ENCODE measurements at places on chromosomes 2 and 18.

GRCh38 chr2:26168785-26169184 is 4.1 kb upstream of the GAREM2 start:
- DNase-seq, result no peak

DNA sequence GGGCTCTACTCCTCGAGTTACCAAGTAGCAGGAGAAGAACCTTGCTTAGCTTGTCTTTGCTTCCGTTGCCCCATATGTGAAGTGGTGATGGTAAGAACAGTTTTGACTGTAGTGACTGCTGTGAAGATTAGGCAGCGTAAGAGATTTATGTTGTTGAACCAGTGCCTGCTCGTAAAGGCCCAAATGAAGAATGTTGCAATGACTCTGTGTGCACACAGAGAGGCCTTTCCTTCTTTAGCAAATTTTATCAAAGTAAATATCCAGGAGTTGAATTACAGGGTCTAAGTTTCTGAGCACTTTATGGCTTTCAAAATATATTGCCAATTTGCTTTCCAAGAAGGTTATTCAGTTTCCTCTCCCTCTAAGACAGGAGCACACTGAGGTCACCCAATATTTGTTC is 14.5 kb downstream of the NTSR2 start:
- no peak for DNase-seq

- DNase-seq, result no peak
Measured at GRCh38 chr2:56287974-56288373, 104.2 kb downstream of the CCDC85A start.

DNA sequence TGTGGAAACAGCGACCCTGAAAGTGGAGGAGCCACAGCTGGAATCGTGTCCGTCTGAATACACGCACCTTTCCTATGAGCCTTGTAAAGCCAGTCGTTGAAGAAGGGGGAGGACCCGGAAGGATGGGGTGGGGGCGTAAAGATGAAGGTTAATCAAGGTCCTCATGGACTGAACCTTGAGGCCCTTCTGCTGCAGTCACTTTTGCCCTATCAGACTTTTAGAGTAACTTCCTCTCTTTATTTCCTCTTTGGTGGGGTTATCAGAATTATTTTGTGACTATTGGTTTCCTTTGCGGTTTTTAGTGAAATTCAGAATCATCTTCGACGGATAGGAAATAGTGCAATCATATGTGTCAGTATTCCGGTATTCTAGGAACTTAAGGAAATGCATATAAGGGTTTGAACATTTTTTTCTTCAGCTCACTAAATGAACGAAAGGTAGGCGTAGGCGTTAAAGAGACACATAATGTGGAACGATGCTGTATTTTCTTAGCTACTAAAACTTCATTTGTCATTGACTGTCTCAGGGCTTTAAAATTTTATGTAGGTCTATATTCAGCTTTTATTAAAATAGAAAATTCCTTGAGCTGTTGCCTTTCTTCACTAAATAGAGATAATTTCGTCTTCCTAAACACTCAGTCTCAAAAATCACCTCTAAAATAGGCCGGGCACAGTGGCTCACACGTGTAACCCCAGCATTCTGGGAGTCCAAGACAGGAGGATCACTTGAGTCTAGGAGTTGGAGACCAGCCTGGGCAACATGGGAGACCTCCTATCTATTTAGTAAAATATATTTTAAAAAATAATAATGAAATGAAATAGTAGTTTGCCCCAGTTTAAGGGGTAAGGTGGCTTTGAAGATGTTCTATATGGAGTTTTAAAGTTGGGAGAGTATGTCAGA is 1.4 kb upstream of the YES1 start:
- no peak for DNase-seq

DNA sequence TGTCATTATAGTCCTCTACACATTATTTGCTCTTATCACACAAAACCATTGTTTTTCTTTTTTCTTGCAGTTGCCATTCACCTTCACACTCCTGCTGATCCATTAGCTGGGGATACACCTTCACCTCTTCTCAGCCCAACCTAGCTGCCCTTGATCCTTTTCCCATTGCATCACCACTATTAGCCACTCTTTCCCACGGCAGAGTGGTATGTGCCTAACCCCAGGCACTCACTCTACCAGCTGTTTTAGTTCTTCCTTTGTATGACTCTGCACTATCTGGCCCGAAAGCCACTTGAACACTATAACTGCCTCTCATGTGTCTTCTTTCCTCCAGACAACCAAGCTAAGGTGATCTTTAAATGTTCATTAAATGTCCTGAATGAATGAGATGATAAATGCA is 145.4 kb upstream of the PIK3C3 start:
- no peak for DNase-seq

DNA sequence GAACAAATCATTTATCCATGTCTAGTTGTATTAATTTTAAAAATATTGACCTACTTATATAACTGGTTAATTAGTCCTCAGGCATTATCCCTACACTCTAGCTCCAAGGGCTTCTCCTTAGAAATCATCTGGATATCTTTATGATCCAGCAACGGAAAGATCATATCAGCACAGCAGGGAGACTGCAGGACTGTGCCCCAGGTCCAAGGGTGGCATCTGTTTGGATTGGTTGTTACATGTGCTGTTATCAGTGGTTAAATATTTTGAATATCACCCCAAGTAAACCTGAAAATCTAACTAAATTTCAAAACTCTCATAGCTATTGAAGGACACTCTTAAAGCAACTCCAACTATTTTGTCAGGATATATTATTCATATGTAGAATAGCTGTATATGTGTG is 556.2 kb upstream of the ZEB2 start:
- DNase-seq, result peak; percentile 4

DNA sequence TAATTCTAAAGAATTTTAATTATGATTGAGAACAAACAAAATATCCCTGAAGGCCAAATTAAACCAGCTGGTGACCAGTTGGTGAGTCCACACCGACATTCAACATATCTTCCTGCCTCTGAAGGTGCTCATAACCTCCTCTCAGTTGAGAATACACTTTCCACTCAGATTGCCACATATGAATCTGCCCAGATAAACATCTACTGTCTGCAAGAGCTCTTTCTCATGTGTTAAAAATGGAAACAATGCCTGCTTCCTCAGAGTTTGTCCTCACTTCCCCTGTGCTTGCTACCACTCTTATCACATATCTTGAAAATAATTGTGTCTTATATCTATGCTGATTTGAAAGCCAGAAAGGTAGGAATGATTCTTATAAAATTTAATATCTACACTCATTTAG is 177.7 kb upstream of the GULP1 start:
- DNase-seq, result peak; percentile 57

- DNase-seq, result no peak
Measured at GRCh38 chr2:213159768-213160167, 8.4 kb upstream of the IKZF2 start.

- DNase-seq, result no peak
Measured at GRCh38 chr2:210459880-210460279, 16.7 kb downstream of the LANCL1 start.

DNA sequence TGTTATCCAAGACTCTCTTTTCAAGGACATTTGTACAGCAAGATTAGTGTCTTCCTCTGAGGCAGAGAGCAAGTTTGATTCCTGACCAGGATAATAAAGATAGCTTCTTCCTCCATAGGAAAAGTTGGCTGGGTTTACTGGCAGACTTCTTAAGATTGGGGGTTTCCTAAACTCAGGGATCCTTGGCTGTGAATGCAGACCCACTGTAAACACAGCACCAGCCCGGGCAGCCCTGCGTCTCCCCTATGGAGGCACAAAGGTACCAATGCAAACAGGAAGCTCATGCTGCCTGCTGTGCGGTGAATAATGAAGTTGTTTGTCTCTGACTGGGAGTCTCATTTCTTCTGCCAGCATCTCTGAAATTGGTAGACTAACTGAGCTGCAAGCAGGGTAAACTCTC is 96.2 kb upstream of the ARHGAP28 start:
- DNase-seq, result no peak

DNA sequence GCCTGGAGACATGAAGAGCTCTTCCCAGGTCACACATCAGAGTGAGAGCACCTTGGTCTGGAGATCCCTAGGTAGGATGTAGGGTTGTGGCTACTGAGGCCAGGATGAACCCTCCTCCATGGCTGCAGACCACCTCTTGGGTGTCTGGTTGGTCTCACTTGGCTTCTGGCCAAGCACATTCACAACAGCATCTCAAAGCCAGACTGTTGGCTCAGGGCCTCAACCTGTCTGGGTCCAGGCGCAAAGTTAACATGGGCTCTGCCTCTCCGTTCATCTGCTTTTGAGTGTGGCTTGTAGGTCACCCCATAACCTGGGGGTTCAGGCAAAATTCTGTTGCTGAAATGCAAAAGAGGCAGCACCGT is 40.1 kb downstream of the RHOB start:
- no peak for DNase-seq

DNA sequence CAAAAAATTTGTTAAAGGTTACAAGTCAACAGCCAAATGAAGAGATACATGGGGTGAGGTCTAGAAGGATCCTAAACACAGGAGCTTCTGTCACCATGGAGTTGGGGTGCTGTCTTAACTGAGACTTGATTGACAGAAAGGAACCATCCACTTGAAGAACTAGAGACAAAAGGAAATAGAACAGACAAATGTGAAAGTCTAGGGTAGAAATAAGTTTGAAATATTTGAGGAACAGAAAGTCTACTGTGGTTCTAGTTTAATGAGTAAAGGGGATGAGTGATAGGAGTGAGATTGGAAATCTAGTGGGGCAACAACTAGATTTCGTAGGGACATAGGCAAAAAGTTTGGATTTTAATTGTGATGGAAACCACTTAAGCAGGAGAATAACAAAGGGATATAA is 18.7 kb downstream of the RBBP8 start:
- DNase-seq, result no peak

DNA sequence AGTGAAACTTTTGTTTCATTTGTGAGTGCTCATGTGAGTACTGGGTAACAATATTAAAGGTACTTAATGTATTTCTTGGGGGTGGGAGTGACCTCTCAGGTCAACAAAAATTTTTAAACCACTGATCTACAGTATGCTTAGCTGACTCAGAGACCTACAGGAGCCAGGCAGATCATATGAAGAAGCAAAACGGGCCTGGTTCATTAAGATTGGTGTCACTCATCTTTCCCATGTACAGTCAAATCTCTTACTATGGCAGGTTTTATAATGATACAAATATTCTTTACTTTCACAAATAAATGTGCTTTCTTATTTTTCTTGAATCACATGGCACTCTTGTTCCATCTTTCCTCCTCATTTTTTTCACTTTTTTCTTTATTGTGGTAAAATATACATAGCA is 7.7 kb upstream of the TMSB10 start:
- DNase-seq, result no peak

DNA sequence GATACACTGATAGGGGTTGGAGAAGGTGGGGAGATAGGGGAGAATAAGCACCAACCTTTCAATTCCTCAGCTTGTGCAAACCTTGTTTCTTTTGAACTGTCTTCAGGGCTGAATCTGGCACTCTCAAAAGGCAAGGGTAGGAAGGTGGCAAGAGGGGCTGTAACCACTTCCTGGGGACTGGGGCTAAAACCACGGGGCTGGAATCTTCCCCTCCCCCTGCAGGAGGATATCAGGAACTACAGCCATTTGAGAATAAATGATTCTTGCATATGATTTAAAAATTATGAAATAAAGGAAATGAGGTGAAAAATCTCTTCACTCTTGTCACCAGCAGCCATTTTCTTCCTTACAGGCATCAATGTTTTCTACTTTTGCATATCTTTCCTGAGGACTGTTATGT is 50.8 kb downstream of the ATOH8 start:
- DNase-seq, result peak; percentile 29

DNA sequence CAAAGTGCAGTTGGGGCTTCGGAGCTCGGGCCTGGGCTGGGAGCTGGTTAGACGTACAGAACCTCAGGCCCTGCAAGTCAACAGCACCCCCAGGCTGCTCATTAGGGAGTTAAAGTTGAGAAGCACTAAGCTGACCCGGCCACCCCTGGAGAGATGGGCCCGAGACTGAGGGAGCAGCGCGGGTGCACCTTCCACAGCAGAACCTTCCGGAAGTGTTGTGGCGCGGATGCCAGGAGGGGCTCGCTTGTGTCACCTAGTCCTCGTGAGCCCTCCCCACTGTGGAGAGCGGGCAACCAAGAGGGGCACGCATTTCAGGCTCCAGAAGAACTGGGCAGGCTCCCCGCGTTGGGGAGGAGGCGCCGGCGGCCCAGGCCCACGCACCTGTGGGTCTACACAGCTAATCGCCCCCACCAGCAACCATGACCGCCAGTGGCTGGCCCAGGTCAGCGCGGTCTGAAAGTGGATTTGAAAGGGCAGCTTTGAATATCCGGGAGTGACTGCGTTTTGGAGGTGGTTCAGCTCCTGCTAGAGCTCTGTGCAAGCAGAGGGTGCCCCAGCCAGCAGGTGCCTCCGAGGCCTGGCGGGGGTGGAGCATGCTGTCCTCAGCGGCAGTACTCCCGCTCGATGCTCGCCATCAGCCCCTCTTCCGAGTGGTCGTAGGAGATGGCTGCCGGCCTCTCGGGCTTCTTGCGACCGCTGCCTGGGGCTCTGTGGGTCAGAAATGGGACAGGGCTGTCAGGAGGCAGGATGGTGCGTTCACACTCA is 15.1 kb downstream of the KLF11 start:
- no peak for DNase-seq

DNA sequence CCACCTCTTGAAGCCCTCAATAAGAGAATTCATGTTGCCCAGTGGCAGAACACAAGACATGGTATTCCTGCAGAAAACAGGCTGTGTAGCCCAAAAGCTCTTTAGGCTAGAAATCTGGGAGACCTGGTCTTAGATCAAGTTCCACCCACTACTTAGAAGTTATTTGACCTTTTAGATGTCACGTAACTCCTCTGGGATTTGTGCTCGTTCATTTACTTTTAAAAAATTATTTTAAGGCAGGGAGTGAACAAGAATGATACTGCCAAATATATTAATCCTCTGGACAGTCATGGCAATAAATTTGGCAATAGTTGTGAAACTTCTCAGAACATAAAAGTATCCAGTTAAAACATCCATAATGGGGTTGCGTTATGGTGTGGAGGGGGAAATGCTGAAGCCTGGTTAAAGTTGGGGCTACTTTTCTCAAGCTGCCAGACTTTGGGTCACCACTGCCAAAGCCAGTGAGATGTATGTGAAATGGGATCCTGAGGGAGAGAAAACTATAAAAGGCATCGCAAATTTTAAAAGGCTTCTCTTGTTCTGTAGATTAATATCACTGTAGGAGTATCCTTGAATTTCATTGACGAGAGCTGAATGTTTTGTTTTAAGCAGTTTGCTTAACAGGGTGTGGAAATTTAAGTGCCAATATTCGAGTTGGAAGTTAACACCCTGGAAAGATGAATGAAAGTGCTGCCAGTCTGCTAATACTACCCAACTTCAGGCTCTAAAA is 15.8 kb downstream of the DAPL1 start:
- no peak for DNase-seq

DNA sequence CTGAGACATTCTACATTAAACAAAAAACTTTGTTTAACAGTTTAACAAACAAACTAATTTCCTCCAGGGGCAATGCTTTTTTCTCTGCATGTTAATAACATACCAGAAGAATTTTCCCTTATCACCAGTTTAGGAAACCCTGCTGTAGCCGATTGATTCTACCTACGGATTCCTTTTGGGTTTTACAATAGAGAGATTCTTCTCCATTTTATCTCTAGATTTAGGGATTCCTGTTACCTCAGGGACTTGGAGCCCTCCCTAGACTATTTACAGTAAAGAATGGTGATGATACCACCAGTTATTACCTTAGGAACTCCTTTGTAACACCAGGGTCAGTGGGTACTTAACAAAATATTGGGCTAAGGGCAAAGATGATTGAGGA is 5.3 kb upstream of the ERICH2 start:
- DNase-seq, result no peak

All from SK-N-DZ (cell line).